ENCODE measurements at places on chromosomes 11 and 22. TPM values are rescaled to one million over a fixed set of nuclear protein-coding genes. Genes with fewer than 3 reads are reported as not detected.

SGSM1 gene
- 0.34 TPM for total RNA-seq

ALDH3B2 gene
- total RNA-seq = not detected

OR5AN1 gene
- total RNA-seq = not detected

SYT7 gene
- not detected for total RNA-seq

MPPED2 gene
- total RNA-seq = not detected

NCAPH2 gene
- 126 TPM for total RNA-seq

NAALAD2 gene
- not detected for total RNA-seq

CFAP300 gene
- total RNA-seq = not detected

TIGD3 gene
- 1.2 TPM for total RNA-seq

IFITM10 gene
- total RNA-seq = 1.3 TPM

LRRC32 gene
- 0.34 TPM for total RNA-seq

IRAG1 gene
- total RNA-seq = not detected

MPZL3 gene
- total RNA-seq = 24.5 TPM
